ENCODE measurements at places on chromosomes 11 and 22. TPM values are rescaled to one million over a fixed set of nuclear protein-coding genes. Genes with fewer than 3 reads are reported as not detected.
A peak's percentile ranks its signal among the peaks of the same experiment; 100 is the strongest.

The LARGE2 gene
- total RNA-seq: 0.75 TPM

The HEPHL1 gene
- total RNA-seq: not detected

The ROM1 gene
- 3.3 TPM for total RNA-seq

The GLYAT gene
- total RNA-seq: not detected

GRCh38 chr11:114621072-114621471 lies 25.5 kb upstream of the NXPE4 start:
- H3K27me3 ChIP-seq: no peaks in the 10 kb centered on the region
- H3K4me3 ChIP-seq: no peak overlapping the region
- DNase-seq: no peak
- no peaks in the 10 kb centered on the region for H3K36me3 ChIP-seq
- no peaks in the 10 kb centered on the region for H3K4me1 ChIP-seq

GRCh38 chr11:102625177-102625576 lies at the start of gene MMP20:
Gene MMP20, minus strand, starts transcription at chr11:102625332. Its CDS starts 13 bp downstream, at chr11:102625319.
- H3K27ac ChIP-seq: no peak within 1 kb of the TSS
- no peaks in the 10 kb centered on the region for H3K36me3 ChIP-seq
- H3K4me3 ChIP-seq: no peak within 1 kb of the TSS
- H3K27me3 ChIP-seq: no peaks in the 10 kb centered on the region
- H3K4me1 ChIP-seq: no peaks in the 10 kb centered on the region
- no peak for DNase-seq

DNA sequence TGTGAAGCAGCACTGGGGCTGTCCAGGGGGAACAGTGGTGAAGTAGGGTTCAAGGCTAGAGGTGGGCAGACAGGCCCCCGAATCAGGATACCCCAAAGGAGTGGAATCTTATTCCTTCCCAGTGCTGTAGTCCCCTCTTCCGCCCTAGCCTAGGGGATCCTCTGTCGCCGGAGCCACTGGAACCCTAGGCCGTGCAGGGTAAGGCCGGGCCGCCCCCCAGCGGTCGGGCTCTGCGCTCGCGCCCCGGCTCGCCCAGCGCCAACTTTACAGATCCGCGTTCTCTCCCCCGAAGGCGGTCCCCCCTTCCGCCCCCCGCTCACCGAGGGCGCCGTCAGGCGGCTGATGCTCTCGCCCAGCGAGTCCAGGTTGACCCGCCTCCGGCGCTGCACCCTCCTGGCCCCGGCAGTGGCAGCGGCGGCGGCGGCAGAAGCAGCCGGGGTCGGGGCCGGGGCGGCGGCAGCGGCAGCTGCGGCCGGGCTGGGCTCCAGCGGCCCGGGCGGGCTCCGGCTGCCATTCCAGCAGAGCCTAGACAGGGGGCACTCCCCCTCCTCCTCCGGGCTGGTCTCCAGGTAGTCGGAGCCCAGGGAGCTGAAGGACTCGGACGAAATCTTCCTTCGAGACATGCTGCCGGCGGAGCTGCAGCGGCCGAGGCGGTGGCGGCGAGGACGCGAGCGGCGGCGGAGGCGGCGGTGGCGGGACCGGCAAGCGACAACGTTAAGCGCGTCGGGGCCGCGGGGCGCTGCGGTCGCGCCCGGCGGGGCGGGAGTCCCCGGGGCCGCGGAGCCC lies 650 bp downstream of the GUCY1A2 start:
- H3K4me3 ChIP-seq: peak overlapping the region; percentile 46
- H3K27ac ChIP-seq: peak overlapping the region; percentile 59
- peaks cover 12% of the 10 kb centered on the region for H3K4me1 ChIP-seq
- peaks cover 16% of the 10 kb centered on the region for H3K27me3 ChIP-seq

DNA sequence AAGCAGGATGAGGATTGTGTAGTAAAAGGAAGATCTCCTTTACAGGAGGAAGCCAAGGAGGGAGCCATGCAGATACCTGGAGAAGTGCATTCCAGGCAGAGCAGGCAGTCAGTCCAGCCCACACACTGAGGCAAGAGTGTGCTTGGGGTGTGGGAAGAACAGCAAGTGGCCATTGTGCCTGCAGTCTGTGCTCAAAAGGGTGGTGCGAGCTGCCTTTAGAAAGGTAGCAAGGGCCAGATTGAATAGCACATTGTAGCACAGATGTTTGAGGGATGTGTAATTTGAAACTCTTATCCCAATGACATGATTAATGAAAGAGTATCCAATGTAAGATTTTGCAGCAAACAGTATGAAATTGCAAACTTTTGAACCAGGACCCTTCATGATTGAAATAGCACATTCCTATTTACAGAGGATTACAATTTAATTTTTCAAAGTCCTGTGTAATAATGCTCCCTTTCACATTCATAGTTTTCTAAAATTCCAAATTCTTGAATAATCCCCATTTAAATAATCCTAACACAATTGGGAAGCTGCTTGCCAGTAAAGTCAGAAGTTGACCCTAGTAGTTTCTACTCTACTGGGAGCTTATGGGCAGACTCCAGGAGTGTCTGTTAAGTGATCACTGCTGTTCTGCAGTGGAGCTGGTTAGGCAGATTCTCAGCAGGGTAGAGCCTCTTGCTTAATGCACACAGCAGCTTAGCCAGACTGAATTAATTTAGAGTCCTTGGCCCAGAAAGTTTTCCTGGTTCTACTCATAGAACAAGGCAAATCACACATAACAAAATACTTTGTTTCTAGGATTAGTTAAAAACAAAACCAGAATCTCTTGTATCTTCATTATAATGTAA lies 78.1 kb downstream of the CYB5R2 start:
- H3K36me3 ChIP-seq: peaks cover 15% of the 10 kb centered on the region
- H3K27ac ChIP-seq: no peak overlapping the region
- peaks cover 2% of the 10 kb centered on the region for H3K27me3 ChIP-seq
- DNase-seq: peak; percentile 75
- H3K4me3 ChIP-seq: no peak overlapping the region

- H3K4me3 ChIP-seq: no peak overlapping the region
- H3K27me3 ChIP-seq: no peaks in the 10 kb centered on the region
- H3K36me3 ChIP-seq: no peaks in the 10 kb centered on the region
- H3K4me1 ChIP-seq: no peaks in the 10 kb centered on the region
These were observed 39.1 kb downstream of the CASP12 start for GRCh38 chr11:104858882-104859775.

DNA sequence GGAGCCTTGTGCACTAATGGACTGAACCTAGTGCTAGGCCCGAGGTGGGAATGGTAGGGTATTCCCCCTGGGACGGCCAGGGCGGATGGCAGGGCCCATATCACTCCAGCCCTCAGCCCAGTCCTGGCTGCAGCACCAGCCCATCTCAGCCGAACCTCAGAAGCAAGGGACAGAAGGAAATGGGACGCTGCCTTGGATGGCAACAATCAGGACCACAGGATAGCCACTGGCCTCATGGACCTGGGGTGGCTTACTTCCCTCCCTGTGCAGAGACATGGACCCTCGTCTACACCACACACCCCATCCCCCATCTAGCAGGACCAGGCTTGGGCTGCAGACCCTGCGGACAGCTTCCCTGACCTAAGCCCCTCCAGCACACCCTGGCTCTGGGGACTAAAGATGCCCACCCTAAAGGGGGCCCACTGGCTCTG lies 24.1 kb downstream of the ARVCF start:
- no peaks in the 10 kb centered on the region for H3K27me3 ChIP-seq
- H3K27ac ChIP-seq: peak overlapping the region; percentile 77
- DNase-seq: no peak
- H3K4me1 ChIP-seq: peaks cover 87% of the 10 kb centered on the region

DNA sequence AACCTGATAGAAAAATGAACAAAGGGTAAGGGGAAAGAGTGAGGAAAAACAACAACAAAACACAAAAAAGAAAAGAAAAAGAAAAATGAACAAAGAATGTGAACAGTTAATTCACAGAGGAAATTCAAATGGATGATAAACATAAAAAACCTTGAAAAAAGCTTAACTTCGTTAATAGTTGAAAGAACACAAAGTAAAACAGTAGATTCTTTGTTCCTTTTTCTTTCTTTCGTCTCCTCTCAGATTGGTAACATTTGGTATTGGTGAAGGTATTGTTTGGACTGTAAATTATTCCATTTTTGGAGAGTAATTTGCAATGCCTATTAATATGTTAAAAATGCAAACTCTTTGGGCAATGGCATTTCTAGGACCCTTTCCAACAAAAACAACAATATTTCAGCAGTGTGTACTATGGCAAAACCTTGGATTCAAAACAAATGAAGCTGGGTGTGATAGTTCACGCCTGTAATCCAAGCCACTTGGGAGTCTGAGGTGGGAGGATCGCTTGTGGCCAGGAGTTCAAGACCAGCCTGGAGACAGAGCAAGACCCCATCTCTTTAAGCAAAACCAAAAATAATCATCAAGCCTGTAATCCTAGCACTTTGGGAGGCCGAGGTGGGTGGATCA lies 3.3 kb upstream of the BACE1 start:
- H3K27me3 ChIP-seq: no peaks in the 10 kb centered on the region
- H3K4me1 ChIP-seq: peaks cover 17% of the 10 kb centered on the region

- H3K27ac ChIP-seq: no peak overlapping the region
- peaks cover 45% of the 10 kb centered on the region for H3K36me3 ChIP-seq
- H3K4me3 ChIP-seq: no peak overlapping the region
These were observed 19.8 kb downstream of the USP35 start for GRCh38 chr11:78208257-78209165.

DNA sequence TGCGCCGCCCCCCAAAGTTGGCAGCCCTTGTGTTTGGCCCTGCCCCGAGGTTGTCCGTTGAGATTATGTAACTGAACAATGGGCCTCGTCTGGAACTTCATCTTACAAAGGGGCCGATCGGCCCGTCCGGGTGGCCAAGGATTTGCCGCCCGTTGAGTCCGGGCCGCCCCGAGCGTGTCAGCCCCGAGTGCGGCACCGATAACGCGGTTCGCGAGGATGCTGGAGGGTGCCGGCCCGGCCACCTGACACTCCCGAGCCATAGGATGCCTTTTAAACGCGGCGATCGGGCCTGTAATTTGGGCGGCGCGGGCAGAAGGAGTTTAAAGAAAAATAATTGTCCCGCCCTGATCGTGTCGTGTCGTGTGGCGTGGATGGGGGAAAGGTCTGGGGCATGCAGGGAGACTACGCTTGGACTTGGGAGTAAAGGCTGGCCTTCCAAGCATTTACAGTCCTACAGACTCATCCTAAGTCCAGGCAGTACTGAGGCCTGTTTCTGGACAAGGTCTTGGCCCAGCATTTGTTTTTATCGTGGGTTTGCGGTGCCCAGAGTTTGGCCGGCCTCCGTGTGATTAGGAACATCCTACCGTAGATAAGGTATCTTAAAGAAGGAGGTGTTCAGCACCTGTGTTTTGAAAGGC lies 1.3 kb downstream of the WEE1 start:
- DNase-seq: peak; percentile 65
- peak overlapping the region; percentile 96 for H3K27ac ChIP-seq
- no peaks in the 10 kb centered on the region for H3K27me3 ChIP-seq
- peak overlapping the region; percentile 70 for H3K4me3 ChIP-seq
- peaks cover 2% of the 10 kb centered on the region for H3K36me3 ChIP-seq
